ENCODE measurements at places on chromosomes 3 and 15.

GRCh38 chr15:27448986-27449385 is 478.0 kb downstream of the GABRG3 start:
- no peak for DNase-seq

GRCh38 chr3:167110901-167111300 is 269.2 kb downstream of the ZBBX start:
- no peak for DNase-seq

GRCh38 chr15:47688573-47689086 is 28.7 kb upstream of the SEMA6D start:
- no peak for DNase-seq

- no peak for DNase-seq
Observed at GRCh38 chr3:122406198-122406597, 9.7 kb downstream of the WDR5B start.

- DNase-seq: no peak
Observed at GRCh38 chr3:140378571-140379340, 299.1 kb upstream of the TRIM42 start.

DNA sequence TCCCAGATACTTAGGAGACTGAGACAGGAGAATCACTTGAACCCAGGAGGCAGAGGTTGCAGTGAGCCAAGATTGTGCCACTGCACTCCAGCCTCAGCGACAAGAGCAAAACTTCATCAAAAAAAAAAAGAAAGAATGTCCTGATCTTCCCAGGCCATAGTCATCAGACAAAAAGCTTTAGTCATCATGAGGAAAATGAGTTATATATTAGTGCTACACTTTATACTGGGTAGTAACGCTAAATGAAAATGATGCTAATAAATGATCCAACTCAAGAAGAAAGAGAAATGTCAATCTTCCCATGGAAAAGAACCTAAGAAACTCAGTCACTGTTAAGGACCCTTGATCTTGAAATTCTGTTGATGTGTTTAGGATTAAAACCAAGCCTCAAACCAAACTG is 26.3 kb upstream of the TRIM59 start:
- no peak for DNase-seq

DNA sequence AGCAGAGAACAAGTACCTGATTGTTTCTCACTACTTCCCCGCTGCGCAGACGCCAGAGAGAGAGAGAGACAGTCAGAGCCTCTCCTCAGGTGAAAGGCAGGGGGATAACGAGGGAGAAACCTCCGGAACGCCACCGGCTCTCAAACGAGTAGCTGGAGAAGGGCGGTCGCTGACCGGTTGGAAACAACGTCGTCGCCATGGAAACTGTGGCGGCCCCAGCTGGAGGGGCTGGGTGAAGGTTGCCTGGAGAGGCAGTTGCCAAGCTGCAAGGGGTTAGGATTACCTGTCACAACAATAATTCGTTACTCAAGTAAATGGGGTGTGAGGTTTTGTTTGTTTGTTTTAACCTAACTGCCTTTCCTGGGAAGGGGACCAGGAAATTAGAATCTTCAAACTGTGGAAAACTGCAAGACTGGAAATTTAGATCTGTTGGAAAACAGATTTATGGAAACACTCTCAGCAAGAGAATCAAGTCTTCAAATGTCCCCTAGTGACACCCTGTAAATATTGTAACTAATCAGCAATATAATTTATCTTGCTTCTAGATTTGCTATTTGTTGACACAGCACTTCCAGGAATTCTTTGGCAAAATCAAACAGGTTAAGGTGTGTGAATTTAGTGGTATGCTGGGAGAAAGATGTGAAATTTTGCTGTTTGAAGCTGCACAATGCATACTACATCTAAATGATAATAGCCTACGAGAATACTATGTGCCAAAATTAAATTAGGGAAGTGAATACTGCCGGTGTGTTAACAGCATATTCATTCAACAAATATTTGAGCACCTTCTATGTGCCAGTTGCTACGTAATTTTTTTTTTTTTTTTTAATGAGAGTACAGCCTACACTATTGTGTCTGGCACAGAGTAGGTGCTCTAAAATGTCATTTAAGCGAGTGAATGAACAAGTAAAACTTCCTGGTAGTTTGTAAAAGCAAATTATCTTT is at the start of gene DNAH12:
Gene DNAH12, minus strand, starts transcription at position 164 of the 945 bp plus-strand sequence. CDS start 1,474 bp downstream, outside the sequence.
- no peak for DNase-seq

GRCh38 chr3:60514866-60515265 is 736.4 kb downstream of the FHIT start:
- DNase-seq: no peak

DNA sequence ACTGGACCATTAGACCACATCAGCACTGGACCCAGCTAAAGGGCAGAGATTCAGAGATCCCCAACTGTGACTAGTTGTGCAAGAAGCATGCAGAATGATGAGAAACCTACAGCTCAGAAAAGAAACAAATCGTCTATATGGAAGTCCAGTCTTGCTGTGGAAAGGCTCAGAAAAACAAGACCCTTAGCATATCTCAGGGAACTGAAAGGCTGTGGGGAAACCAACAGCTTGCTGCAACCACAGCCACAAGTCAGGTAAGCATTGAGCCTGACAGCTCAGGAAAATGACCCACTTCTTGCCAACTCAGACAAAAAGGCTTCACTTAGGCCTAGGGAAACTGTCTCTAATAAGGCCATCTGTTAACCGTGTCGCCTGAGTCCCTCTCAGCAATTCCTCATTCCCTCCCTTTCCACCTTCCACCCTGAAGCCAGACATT is 145.6 kb downstream of the LSAMP start:
- DNase-seq: no peak

DNA sequence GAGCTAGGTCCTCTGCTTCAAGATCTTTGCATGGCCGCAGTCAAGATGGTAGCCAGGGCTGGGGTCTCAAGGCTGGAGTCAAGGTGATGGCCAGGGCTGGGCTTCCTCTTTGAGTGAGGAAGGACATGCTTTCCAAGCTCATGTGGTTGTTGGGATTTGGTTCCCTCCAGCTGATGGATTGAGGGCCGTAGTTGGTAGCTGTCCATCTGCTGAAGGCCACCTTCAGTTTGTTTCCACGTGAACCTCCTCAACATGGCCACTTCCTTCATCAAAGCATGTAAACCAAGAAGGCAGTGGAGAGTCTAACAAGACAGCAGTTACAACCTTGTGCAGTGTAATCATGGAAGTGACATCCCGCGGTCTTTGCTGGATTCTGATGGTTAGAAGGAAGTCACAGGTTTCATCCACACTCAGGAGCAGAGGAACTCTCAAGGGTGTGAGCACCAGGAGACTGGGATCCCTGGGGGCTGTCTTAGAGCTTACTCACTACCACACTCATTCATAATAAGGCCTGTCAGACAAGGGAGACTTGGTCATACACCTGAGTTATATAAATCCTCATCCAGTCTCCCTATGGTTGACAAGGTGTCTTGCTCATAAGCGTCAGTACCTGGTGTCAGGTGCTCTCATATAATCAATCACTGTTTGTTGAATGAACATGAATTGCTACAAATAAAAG is 42.1 kb downstream of the ABHD5 start:
- no peak for DNase-seq

- no peak for DNase-seq
Observed at GRCh38 chr15:34699968-34700640, 54.7 kb downstream of the GJD2 start.

- DNase-seq: no peak
Observed at GRCh38 chr15:76098685-76099084, 38.9 kb downstream of the TMEM266 start.

- no peak for DNase-seq
Observed at GRCh38 chr3:90145094-90145860, 1037.9 kb downstream of the EPHA3 start.

GRCh38 chr3:142633073-142633472 is 36.9 kb downstream of the PLS1 start:
- no peak for DNase-seq

- DNase-seq: no peak
Observed at GRCh38 chr3:134080761-134081160, 51.0 kb upstream of the SLCO2A1 start.

DNA sequence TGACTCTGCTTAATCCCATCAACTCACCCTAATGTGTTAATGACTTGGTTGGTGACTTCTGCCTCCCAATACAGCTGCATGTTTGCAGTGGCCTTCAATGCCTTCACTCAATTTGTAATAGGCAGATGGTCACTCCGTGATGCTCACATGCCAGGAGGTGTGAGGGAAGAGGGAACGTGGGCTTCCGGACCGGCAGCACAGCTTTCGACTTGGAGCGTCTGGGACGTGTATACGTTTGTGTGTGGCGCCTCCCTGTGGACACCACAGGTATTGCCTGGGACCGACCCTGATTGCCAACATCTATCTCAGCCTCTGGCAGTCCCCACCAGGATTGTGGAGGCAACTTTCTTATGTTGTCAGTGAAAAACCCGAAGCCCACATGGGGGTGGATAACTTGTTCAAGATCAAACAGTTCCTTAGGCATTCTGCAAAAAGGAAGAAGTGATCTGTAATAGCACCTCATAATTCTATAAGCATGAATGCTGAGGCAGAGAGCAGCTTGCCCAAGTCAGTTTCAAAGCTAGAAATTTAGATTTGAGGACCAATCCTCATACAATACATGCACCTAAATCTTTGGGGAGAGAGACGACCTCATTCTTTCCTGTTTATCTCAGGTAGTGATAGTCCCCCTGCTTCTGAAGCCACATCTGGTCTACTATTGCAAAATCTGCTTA is 16.9 kb downstream of the MRPL46 start:
- peak; percentile 8 for DNase-seq

GRCh38 chr3:187207624-187208023 is 10.3 kb downstream of the RTP1 start:
- no peak for DNase-seq

GRCh38 chr15:42048080-42048820 is 27.4 kb upstream of the PLA2G4E start:
- DNase-seq: no peak

DNA sequence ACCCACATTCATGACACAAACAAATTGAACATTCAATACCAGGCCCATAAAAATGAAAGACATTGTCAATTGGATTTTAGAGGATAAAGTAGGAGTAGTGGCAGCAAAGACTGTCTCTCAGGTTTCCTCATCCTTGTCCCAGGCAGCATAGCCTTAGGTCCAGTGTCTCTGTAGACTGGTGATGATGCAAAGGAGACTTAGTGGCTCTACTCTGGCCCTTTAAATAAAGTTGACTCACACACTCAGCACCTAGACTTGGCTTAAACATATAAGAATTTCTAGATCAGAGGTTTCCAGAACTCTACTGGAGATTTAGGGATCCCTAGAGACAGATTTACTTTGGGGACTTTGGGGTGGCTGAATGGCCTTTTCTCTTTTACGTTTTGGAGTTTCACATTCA is 166.6 kb downstream of the NR1D2 start:
- DNase-seq: no peak

DNA sequence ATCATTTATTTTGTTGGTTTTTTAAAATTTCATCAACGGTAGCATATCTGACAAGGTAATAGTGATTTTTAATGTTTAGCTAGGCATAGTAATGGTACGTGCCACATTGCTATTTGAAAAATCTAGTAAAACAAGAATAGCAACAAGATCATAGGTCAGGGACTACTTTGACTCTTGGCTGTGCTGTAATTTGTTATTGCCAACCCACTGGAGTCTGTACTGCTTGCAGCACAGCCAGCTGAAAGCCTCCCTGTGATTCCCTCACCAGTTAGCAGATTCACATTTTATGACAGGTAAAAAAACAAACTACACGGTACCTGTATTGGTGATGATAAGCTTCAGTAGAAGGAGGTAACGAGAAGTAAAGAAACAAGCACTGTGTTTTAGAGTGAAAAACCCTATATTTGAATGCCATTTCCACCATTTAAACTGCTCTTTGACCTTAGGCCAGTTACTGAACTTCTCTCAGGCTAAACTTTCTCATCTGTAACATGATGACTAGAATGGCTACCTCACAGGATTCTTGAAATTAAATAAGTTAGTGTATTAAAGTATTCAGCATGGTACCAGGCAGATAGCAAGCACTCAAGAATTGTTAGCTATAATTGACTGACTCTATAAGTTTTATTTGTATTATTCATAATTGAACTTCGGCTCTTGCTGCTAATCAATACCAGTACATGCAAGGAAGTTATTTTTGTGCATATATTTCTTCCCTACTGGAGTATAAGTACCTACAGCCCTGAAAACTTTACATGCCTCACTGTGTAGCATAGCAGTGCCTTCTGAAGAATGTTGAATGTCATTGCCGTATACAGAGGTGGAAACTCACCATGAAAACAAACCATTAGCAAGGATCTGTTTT is 16.1 kb downstream of the FILIP1L start:
- DNase-seq: no peak

- no peak for DNase-seq
Observed at GRCh38 chr15:81400640-81401236, 26.7 kb upstream of the TMC3 start.

GRCh38 chr3:14312375-14312774 is 90.0 kb upstream of the SLC6A6 start:
- no peak for DNase-seq

GRCh38 chr3:133884054-133884886 is 11.4 kb downstream of the RAB6B start:
- DNase-seq: no peak

DNA sequence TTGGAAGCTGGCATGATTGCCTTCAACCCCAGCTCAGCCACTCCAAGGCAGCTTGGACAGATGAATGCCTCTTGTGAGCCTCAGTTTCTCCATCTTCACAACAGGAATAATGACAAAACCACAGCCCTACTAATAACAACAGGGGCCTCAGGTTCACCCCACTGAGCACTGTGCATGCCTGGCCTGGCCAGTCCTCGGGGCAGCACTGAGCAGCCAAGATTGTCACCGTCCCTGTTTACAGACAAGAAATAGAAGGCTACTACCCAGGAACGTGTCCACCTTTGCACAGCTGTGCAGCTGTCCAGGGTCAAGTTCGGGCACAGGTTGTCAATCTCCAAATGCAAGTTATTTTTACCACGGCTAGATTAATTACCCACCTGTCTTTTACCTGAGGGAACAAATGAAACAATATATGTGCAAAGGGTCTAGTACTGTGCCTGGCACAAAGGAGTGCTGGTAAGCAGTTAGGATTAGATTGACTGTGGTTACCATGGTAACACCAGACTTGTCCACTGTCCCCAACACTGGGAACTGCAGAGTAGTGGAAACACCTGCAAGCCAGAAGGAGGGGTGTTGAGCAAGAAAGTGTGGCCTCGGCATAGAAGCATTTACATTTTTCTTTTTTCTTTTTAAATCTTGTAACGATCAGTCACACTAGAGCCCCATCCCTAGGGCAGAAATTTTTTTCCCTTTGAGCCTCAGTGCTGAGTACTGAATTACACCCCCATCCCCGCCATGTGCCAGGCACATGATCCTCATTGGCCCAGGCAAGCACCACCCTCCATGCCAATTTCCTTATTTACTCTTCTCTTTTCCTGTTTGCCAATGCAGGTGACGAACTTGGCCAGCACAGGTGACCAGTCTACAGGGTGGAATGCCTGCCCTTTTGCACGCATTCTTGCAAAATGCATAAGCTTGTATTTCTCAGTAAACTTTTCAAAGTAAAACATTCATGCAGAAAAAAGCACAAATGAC is 66.3 kb upstream of the SLC6A6 start:
- DNase-seq: no peak

DNA sequence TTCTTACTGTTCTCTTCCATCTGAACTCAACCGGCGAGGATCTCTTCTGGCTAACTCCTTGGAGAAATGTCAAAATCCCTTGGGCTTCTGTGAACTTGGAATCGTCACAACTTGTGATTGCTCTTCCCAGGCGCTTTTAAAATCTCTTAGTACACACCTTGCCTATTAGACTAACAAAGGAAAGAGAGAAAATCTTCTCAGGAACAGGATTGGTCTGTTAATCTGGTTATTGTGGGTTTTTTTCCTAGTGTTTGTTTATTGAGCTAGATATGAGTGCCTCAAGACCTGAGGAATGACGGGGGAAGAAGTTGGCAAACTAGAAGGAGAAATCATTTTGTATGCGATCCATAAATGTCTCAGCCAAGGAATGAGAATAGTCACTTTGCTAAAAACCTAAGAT is at the start of gene ATP13A5:
Gene ATP13A5, minus strand, starts transcription at position 48 of the 400 bp plus-strand sequence. Its CDS starts 28 bp downstream, at position 20.
- no peak for DNase-seq

GRCh38 chr3:169362301-169362700 is 301.2 kb downstream of the MECOM start:
- no peak for DNase-seq

Data from stimulated activated CD8-positive, alpha-beta memory T cell treated with anti-CD3 and anti-CD28 coated beads, Interleukin-7, amount 100 ng/mL, for 4 hours (primary cell).